ENCODE measurements at places on chromosomes 12 and 14.

DNA sequence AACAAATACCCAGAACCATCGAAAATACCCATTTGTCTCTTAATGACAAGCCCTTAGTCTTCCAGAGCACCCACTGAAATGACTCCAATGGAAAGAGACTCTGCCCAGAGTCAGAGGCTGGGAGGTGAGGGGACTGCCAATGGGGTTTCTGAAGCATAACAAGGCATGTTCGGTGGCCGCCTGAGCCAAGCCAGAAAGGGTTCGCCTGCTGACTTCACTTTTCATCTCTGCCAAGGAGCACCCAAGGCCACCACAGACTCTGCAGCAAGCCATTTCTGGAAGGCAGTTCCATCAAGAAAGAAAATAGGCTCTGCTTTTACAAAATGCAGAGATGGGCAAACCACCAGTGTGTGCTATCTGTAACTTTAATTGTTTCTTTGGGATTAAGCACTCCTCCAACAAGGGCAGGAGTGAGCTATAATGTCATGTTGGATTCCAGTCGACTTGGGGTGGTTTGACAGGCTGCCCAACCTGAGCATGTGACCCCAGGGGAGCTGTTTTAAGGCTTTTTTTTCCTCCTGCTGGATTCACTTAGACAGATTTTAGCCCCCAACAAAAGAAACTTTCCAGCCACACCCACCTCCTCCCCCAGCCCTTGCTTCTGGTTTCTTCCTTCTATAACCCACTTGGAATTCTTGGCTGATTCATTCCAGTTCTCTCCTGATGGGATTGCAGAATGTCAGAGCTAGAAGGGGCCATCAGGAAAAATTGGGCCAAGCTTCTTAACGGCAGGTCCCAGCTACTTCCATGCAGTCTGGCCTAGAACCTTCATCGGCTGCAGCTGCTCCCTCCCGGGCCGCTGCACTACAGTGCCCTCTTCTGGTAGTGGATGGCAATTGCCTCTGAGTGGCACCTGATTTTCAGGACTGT lies 24.1 kb downstream of the CKAP4 start:
- peak; percentile 78 for DNase-seq

DNA sequence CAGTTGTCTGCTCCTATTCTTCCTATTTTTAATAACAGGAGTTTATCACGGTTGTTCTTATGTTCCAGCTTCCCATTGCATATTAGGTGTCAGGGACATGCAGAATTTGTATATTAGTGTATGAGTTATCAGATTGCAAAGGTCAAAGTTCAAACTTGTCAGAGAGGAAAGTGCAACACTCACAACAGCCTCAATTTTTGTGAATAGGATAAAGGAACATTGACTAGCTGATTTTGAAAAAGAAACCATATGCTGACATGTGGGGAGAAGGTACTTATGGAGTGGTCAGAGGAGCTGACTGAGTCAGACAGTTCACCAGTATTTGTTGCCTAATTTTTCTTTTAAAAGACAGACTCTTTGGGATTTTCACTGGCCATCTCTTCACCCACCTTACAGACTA lies 222.1 kb downstream of the C12orf50 start:
- DNase-seq: no peak

- DNase-seq: no peak
These were observed 145.3 kb downstream of the NTF3 start for GRCh38 chr12:5577211-5577612.

GRCh38 chr12:114430306-114430705 lies 24.4 kb upstream of the TBX5 start:
- no peak for DNase-seq

DNA sequence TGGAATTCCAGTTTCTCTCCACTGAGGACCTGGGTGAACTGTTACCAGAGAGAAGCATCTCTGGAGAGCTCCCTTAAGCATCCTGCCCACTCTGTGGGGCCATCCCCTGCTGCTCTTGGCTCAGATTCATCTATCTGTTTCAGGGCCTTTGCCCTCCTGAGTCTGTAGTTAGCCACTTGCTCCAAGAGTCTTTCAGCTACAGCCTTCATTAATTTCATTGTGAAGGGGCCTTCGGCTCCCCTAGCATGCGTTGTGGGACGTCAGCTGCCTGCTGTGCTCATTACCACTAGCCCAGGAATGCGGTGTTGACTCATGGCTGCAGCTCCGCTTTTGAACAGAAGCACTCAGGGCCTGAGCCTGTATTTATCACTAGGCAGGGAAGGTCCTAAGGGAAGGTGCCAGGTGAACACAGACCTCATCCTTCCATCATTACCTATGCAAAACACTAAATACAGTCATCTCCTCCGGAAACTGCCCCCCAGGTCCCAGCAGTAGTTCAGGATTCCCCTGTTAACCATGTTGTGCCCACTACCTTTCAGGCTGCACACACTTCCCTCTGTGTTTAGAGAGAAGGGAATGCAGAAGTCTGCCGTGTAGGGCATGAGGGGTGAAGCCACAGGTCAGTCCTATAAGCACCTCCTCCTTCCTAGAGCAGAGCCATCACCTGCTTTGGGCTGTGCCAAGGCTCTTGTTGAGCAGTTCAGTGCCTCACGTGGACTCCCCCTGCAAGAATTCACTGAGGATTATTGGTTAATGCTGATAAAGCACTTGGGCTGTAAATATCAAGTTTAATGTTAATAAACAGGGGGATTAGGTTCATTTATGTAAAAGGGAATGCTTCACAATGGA lies 191.4 kb downstream of the CACNA1C start:
- no peak for DNase-seq

DNA sequence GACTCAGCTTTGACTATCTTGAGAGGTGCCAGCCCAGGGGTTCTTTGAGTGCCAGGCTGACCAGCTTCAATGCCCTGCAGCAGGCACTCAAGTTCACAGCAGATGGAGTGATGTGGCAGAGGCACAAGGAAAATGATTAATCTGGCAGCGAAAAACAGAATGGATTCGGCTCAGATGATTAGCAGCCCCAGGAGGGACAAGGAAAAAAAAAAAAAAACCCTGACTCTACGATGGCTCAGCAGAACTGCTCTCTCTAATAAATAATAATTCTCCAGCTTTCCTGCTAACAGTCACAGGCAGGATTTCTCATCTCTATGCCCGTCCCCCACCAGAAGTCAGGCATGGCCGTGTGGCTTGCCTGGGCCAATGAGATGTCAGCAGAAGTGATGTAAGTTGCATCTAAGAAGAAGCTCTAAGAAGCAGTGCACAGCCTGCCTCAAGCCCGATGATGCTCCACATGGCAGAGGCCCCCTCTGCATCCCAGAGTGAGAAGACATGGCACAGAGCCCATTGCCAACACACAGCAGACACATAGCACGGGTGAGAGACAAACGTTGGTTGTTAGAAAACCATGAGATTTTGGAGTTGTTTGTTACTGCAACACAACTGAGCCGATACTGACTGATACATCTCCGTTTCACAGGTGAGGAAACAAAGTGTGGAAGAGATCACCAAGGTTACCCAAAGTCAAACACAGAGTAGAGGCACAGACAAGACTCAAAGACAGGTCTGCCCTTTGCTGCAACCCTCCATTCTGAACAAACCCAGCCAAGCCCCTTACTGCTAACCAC lies 111.0 kb downstream of the SCARB1 start:
- DNase-seq: no peak

- no peak for DNase-seq
These were observed 111.0 kb upstream of the LMO3 start for GRCh38 chr12:16716928-16717327.

- DNase-seq: no peak
These were observed 6.4 kb downstream of the EDDM3A start for GRCh38 chr14:20751963-20752562.

DNA sequence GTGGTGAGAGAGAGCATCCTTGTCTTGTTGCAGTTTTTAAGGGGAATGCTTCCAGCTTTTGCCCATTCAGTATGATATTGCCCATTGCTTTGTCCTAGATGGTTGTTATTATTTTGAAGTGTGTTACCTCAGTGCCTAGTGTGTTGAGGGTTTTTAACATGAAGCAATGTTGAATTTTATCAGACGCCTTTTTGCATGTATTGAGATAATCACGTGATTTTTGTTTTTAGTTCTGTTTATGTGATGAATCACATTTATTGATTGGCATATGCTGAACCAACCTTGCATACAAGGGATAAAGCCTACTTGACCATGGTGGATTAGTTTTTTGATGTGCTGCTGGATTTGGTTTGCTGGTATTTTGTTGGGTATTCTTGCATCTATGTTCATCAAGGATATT lies 302.3 kb upstream of the G2E3 start:
- DNase-seq: no peak

DNA sequence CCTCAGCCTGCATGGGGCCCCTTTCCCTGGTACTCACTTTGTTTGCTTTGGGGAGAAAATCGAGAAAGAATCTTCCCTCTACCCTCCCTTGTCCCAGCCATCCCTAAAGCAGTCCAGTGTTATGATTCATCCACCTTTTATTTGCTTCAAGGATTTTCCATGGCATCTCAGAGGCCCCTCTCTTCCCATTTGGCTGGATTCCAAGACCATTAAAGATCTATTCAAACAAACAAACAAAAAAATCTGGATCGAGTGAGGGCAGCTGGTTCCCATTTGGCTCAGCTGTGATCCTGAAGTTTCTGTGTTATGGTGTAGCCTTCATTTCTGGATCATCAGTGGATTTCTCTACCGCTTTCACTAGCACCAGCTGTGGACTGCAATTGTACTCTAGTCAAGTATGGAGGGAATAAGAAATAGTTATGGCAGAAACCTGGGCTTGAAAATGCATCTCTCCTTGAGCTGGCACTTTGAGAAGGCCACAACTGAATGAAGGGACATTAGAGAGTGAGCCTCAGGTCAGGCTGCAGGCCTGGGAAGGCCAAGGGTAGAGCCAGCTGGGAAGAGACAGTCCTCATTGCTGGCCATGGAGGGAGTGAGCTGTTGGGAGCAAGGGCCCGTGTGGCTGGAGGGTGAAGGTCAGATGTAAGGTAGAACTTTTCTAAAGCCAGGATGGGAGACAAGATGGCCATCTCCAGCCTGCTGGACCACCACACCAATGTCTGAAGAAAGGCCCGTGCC lies 13.7 kb downstream of the KRT71 start:
- no peak for DNase-seq

- peak; percentile 82 for DNase-seq
These were observed 7.3 kb downstream of the STAC3 start for GRCh38 chr12:57243521-57244311.

- DNase-seq: no peak
These were observed 26.6 kb downstream of the PXN start for GRCh38 chr12:120238839-120239445.
